ENCODE measurements at places on chromosomes 16 and 17.

DNA sequence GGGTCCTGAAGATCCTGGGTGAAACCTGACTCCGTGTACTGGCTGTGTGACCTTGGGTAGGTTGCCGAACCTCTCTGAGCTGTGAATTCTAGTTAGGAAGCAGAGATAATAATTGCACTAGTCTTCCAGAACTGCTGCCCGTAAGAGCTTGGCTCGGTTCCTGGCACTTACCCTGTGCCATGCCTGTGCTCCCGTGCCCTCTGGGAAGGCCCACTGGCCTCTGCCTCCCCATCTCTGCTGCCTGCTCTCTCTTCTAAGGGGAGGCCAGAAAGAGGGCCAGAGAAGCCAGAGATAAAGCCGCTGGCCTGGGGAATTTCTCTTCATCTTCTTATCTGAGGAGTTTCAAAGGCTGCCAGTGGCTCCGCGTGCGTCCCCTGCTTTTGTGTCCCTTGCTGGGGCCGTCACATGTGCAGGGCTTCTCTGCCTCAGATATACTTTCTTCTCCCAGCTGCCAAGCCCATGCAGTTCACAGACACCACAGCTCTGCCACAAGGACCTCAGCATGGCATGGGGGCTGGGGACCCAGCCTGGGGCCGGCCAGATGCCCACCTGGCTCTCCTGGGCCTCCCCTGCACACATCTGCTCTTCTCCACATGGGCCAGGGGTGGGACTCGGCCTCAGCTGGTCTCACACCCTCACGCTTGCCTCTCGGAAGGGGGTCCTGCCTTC lies 145.2 kb downstream of the SDK2 start:
- DNase-seq = no peak

DNA sequence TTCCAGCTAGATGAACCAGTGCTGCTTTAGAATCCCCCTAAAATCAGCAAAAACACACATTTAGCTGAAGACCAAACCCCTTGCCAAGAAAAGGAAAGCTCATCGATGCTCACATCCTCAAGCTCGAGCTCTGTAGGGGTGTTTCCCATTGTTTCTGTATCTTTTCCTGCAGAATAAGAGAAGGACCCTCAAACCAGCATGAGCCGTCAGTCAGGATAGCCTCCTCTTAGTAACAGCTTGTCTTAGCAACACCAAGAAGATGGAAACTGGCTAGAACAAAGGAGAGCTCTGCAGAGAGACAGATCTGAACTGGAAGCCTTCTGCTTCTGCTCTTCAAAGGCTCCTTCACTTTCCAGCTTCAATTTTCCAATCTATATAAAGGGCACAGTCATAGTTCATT lies 32.0 kb downstream of the VAT1L start:
- DNase-seq = no peak

DNA sequence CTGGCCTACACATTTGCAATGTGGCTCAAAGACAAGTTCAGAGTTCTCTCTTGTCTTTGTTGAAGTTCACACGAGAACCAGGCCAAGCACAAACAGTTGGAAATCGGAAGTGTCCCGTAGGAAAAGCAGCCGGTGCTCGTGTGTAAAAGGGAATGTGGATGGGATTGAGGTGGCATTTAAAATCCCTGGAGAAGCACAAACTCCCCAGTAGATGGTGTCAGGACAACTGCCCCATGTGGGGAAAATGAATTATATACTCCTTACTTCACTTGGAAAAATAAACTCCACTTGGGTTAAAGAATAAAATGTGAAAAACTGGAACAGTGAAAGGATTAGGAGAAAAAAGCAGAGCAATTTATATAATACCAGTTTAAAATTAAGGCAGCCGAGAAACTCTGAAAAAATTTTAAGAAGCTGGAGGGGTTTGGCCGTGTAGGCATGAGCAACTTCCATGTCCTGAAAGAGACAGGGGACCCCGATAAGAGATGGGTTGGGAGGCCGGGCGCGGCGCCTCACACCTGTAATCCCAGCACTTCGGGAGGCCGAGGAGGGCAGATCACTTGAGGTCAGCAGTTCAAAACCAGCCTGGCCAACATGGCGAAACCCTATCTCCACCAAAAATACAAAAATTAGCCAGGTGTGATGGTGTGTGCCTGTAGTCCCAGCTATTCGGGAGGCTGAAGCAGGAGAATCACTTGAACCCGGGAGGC lies 28.1 kb downstream of the CBFA2T3 start:
- no peak for DNase-seq

DNA sequence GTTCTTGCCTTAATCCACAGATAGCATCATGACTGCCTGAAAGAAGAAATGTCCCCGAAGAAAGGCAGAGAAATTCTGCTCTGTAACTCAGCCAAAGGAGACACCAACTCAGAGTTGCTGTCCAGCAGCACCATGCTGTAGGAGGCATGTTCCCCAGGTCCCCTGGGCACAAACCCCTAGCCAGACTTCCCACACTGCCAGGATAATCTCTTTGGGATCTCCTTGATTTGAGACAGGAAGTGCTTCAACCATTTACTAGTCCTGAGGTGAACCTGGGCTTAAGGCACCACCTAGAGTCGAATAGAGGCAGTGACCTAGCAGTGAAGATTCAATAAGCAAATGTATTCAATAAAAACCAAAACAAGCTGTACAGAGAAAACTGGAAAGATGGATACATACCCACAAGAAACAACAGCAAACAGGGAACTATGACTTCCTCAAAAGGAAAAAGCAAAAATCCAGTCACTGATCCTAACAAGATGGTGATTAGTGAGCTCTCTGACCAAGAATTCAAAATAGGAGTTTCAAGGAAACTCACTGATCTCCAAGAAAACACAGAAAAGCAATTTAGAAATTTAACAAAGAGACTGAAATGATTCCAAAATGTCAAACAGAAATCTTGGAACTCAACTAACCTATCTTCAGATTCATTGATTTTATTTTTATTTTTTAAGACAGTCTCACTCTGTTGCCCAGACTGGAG lies 5.7 kb downstream of the OR4D2 start:
- no peak for DNase-seq

GRCh38 chr16:88491560-88492310 lies 38.7 kb downstream of the ZFPM1 start:
- no peak for DNase-seq

DNA sequence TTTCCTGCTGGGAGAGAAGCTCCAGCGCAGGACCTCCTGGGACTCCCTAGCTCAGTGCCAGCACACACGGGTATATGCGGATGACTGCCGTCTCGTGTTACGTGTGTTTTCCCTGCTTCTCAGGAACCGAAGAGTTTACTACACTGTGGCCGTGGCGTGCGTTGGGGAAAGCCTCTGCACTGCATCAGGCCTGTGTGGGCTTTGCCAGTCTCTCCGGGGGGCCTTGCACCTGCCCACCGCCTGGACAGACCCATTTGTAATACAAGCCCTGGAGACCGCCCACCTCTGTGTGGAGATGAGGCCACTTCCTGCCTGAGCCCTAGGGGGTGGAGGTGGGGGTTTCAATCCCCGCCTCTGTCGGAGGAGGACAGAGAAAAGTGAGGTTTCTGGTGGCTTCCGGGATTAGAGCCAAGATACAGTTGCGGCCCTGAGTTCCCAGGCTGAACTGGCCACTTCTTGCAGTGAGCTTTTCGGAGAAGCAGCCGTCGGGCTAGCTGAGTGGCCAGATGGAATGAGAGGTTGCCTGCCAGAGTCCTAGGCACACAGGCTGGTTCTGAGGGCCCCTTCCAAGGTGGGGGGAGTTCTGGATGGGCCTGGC lies 43.4 kb upstream of the GSE1 start:
- peak; percentile 49 for DNase-seq

GRCh38 chr17:49727380-49727779 lies 19.6 kb upstream of the SLC35B1 start:
- no peak for DNase-seq

DNA sequence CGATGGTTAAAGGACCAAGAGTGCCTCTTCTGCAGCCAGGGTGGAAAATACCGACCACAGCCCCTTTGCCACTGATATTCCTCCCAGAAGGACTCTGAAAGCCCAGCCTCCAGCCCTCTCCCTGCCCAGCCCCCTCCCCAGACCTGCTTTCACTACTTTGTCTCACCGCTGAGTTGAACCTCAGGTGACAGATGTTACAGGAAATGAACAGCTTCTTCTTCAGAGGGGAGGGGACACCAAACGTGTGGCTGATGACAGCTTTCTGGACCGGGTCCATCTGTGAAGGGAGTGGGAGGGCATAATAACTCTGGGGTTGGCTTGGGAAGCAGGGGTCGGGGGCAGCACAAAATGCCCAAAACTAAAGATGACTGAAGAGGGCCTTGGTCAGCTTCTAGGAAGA lies 14.2 kb downstream of the NKIRAS2 start:
- no peak for DNase-seq

DNA sequence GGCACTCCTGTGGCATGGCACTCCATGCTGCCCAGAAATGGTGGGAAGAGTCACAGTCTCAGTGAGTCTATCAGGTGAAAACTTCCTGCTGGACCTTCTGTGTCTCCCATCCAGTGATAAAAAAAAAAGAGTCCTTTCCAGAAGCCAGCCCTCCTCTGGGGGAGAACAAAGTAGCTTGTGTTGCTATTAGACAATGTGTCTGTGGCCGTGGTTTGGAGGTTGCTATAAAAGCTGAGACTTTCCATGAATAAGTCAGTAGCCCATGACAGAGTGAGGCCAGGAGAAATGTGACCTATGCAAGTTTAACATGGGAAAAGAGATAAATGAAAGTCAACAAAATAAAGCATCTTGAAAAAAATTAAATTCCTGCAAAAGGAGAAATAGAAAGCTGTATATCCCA lies 250.7 kb upstream of the MON1B start:
- DNase-seq = no peak

DNA sequence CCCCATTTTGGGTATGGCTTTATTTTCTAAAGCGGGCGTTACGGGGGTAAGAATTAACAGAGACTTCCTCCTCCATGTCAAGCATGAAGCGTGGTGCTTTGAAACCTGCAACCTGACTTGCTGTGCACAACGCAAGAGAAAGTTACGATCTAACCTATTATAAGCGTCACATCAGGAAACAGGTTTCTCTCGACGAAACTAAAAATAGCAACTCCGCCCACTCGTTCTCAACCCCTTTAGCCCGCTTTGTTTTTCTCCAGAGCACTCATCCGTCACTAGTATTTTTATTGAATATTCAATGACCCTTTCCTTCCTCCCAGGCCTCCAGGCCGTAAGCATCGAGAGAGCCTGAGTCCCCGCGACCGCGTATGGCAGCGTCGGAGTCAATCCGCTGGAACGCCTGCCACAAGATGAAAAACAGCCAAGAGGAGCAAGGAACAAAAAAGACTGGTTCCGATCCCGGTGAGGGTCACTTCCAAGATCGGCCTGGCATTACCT lies 555 bp downstream of the NUP88 start:
- DNase-seq = peak; percentile 10

DNA sequence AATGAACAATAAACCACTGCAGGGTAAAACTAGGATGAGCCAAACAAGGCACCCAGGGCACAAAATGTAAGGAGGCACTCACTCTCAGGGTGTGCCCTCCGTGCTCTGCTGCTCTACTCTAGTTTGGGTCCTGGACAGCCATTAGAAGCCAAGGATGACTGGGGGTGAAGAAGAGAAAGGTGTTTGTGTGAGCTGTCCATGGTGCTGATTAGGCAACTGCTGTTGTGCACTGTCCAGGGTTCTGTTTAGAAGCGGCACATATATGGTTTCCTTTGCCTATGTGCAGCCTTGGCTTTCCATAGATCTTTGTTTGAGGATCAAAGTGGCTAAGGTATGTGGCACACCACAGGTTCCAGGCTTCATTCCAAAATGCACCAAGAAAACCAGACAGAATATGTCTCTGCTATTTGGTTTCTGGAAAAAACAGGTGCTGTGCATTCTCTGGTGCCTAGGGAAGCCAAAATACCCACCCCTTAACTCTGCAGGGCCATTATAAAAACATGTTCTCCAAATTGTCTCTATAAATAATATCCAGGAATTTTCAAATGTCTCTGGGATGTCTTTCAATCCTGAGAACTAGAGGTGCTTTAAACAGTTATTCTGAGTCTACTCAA lies 123.5 kb downstream of the CBLN1 start:
- DNase-seq = no peak

DNA sequence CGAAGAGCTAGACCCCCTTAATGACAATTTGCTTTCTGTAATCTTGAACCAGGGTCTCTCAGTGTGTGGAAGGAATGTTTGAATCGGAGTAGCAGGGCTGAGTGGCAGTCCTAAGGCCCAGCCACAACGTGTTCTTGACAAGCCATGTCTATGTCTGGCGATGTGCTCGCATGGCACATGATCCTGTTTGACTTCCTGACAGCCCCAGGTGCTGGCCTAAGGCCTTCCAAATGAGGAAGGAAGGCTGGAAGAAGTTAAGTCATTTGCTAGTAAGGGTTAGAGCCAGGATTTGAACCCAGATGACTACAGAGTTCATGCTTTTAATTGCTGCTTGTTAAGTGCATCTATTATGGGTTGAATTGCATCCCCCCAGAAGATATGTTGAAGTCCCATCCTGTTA lies 486.7 kb downstream of the MAF start:
- no peak for DNase-seq

- no peak for DNase-seq
Observed at GRCh38 chr17:76644995-76645394, 1.4 kb upstream of the ST6GALNAC1 start.

GRCh38 chr17:17137731-17138585 lies 68.2 kb downstream of the PLD6 start:
- DNase-seq = no peak
